ENCODE measurements at places on chromosomes 3 and 15.

DNA sequence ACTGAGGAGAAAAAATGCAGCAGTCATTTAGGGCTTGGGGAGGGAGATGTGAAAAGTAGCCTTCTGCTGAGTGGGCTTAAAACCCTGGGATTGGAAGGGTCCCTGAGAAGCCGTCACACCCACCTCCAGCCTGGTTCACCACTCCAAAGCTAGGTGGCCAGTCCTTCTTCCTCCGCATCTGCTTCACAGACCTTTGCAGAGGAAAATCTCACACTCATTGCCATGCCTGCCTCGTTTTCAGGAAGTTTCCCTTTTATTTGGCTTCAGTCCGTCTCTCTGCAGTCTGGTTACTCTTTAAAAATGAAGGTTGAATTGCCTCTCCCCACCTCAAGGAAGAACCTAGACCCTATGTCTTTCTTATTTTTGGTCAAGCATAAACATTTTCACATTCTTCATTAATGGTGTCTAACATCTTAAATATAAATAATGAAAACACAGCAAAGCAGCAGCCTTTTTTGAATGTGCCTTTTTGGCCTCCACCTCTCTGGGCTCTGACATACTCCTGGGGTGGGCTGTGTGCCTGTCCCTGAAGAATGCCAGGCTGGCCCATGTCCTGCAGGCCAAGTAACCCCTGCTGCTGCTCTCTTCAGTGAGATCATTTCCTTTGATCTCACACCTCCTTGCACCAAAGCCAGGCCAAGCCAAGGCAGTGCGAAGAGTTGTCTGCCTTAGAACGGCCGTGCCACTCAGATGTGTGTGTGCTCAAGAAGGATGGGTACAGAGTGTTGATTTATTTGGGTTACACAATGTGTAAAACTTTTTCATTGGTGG lies 11.0 kb downstream of the MRAS start:
- no peak for DNase-seq

- peak; percentile 73 for DNase-seq
Measured at GRCh38 chr3:89560568-89560967, 453.1 kb downstream of the EPHA3 start.

DNA sequence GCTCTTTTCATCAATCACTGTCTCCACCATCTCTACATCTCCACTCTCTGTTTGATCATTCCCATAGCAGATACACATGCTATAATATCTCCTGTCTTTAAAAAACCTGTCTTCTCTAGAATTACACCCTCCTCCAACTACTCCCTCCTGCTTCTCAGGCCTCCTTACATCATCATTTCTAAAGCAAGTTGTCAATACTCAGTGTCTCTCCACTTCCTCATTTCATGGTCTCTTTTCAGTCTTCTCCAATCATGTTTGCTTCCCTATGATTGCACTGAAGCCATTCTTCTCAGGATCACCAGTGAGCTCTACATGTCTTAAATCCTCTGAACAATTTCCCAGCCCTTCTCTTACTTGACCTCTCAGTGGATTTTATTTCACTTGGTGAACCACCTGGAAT lies 87.0 kb upstream of the ZNF280D start:
- DNase-seq: no peak

DNA sequence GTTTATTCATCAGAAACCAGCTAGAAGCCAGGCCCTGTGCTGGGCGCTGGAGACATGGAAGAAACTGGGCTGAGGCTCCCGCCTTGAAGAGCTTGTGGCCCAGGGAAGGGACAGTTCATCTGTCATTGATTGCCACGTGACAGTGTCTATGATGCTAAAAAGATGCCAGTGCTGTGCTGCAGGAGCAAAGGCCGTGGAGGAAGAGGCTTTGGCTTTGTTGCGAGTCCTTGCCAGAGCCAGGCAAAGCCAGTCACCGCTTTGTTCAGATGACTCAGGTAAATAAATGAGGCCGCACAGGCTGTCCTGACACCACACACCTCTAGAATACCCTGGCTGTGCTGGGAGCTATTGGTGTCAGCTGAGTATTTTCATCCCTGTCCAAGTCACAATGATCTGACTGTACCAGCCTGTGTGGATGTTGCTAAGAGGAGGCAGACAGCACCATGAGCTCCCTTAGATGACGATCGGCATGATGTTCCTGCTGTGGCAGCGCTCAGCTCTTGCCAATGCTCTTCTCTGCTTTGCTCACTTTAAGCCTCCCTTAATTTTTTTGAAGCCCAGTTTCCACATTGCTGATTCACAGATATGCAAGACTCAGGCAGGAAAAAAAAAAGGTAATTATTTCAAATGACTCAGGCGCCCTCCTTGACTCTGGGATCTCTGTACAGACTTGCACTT lies 77.5 kb downstream of the CCNL1 start:
- DNase-seq: peak; percentile 80

All from fibroblast of skin of right quadriceps (primary cell).